ENCODE measurements at places on chromosomes 16 and 17.

DNA sequence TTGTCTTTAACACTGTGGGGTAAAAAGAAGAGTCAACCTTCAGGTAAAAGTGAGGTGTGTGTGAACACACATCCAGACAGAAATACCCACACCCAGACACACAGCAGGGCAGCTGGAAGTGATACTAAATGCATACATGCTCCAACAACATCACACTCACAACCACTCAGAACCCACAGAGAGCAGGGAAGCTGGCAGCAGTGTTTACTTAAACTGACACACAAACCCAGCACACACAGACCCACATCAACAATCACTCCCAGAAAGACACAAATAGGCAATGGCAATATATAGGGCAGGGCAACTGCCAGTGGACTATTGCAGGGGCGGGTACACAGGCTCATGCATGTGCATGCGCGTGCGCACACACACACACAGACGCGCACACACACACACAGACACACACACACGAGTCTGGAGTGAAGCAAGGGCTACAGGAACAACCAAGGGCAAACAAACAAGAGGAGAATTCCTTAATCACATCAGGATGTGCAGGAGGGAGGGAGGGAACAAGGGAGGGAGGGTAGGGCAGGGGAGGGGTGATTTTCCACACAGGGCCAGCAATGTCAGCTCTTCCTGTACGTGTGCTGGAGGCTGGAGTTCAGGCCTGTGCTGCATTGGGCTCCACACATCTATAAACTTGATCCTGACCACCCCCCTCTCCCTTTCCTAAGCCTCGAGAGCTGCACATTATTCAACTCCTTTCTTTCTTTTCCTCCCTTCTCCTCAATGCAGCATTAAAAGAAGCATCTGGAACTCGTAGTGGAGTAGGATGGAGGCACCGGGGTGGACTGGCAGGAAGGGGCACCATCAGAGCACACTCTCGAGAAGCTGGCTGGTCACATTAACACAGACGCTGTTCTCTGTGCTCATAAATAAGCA lies 30.1 kb downstream of the HIC1 start:
- DNase-seq: no peak

- no peak for DNase-seq
Observed at GRCh38 chr16:77897831-77898605, 109.7 kb downstream of the VAT1L start.

GRCh38 chr17:700504-701094 lies 14.0 kb downstream of the VPS53 start:
- no peak for DNase-seq

DNA sequence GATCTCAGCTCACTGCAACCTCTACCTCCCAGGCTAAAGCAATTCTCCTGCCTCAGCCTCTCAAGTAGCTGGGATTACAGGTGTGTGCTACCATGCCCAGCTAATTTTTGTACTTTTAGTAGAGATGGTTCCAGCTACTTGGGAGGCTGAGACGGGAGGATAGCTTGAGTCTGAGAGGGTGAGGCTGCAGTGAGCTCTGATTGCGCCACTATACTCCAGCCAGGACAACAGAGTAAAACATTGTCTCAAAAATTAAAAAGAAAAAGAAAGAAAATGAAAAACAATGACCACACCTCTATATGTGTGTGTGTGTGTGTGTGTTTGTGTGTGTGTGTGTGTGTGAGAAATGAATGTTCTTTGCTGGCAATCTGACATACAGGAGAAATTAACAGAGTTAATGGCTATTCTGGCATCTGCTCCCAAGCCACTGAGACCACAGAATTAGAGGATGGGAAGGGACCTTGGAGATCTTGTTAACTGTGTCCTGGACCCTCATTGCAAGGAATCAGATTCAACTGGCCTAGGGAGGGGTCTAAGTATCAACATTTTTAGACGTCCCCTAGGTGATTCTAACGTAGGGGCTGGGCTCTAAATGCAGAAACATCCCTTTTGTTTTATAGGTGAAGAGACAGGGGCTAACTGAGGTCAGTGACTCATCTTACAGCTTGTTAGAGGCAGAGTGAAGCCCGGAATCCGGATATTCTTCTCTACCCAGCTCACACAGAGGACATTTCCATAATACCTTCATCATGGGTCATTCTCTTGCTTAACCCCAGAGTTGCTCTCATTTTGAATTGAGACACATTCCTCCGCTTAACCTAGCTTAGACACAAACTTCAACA lies 16.4 kb upstream of the MARCHF10 start:
- DNase-seq: no peak

DNA sequence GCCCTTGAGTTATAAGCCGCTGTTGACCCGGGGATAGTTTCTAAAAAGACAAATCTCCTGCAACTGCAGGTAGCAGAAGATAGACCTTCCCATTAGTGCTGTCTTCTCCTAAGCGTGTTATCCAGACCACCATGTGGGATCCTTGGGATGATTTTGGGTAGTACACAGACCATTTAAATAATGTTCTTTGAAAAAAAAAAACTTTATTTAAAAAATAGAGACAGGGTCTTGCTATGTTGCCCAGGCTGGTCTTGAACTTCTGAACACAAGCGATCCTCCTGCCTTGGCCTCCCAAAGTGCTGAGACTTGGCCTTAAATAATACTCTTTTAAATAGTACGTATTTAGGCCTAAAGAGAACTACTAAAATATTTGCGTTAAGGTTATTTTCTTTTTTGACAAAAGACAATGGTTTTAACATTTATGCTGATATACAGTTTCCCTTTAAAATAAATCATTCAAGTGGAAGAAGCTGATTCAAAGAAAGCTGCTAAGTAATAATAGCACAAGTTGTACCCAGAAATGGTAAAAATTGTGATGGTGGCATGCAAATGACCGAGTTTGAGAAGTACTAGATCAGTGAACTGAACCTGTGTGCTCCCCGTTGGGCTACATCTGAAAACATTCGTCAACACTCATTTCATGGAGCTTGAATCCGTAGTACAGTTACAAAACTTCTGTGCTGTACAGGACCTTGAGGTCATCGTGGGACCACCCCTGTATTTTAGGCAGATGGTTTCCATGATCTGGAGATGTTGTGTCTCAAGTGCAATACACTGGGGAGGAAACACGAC lies 24.0 kb downstream of the SMARCE1 start:
- no peak for DNase-seq

DNA sequence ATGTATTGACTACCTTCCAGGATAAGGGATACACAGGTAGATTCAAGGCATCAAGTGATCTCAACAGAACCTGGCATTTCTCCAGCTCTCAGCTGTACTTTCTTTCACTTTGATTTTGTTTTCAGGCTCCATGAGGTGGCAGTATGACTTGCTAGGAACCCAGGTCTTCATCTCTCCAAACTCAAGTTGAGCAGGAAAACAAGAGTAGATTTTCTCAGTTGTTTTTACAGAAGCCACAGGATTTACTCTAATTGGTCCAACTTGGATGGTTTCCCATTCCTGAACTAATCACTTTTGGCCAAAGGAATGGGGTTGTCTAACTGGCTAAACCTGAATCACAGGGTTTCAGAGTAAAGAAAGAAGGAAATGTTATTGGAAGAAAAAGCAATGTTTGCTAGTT lies 146.6 kb downstream of the TRIM37 start:
- DNase-seq: no peak

- DNase-seq: no peak
Observed at GRCh38 chr16:4285167-4285566, 12.3 kb upstream of the TFAP4 start.

All from WERI-Rb-1 (cell line).